ENCODE measurements at places on chromosomes 1 and 21.

DNA sequence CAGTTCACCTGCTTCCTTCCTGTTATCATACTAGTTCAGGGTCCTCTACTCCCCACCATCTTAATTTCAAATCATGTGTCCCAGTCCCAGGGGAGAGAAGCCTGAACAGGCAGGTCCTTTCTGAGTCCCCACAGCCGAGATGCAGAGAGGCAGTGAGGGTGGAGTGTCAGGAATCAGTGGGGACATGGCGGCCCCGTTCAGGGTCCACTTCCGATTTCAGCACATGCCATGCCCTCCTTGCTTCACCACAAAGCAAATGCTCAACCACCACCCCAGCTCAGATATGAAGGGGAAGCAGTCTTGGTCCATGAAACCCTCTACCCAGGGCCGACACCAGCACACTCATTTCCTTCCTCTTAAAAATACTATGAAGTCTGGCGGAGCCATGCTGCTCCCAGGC is 5.2 kb upstream of the SEMA4A start:
- no peak for DNase-seq

- peak; percentile 62 for DNase-seq
Observed at GRCh38 chr1:234533034-234533891, 54.3 kb upstream of the TARBP1 start.

DNA sequence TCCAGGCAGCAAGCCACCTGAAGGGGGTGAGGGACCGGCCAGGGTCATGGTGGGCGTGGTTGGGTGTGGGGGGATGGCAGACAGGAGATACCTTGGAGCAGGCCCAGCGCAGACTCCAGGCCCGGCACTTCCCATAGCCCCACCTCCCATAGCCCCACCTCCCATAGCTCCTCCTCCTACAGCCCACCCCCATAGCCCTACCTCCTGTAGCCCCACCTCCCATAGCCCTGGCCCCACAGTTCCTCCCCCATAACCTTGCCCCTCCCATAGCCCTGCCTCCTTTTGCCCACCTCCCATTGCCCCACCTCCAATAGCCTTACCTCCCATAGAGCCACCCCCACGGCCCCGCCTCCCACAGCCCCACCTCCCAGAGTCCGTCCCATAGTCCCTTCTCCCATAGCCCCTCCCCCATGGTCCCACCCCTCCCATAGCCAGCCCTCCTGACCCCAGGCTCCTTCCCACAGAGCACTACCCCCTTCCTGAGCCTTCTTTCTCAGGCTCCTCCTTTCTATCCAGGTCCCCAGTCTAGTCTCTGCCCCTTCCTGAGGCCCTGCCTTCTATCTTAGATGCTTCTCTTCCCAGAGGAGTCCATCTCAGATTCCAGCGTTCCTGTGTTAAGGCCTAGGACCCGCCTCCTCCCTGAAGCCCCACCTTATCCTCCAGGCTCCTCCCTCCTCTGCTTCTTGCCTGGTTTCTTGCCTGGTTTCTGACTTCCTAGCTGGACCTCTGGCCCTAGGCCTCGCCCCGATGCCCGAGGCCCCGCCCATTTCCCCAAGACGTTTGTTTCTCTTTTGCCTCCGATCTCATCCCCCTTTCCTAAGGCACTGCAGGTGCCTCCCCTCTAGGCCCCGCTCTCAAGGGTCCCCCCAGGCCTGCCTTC is 46.8 kb downstream of the PTPRU start:
- DNase-seq: no peak

- no peak for DNase-seq
Observed at GRCh38 chr1:87435484-87435883, 106.8 kb downstream of the LMO4 start.

GRCh38 chr1:153261281-153262069 is 2.0 kb downstream of the LORICRIN start:
- no peak for DNase-seq

GRCh38 chr1:51719146-51719545 is 102.3 kb downstream of the OSBPL9 start:
- DNase-seq: no peak

DNA sequence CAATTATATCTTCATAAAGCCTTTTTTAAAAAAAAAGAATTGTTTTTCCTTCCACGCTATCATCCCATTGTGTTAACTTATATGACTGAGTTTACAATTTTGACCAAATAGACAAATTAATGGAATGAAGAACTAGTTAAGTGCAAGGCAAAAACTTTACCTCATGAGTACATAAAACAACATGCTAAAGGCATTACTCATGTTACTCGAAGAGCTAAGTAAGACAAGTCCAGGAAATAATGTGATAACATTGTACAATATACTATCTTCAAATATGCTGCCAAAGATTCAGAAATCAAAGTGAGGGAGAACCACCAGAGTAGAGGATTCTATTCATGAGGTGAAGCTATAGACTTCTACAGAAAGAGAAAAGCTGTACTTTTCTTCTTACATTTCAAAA is 24.2 kb upstream of the DYNLT5 start:
- no peak for DNase-seq

DNA sequence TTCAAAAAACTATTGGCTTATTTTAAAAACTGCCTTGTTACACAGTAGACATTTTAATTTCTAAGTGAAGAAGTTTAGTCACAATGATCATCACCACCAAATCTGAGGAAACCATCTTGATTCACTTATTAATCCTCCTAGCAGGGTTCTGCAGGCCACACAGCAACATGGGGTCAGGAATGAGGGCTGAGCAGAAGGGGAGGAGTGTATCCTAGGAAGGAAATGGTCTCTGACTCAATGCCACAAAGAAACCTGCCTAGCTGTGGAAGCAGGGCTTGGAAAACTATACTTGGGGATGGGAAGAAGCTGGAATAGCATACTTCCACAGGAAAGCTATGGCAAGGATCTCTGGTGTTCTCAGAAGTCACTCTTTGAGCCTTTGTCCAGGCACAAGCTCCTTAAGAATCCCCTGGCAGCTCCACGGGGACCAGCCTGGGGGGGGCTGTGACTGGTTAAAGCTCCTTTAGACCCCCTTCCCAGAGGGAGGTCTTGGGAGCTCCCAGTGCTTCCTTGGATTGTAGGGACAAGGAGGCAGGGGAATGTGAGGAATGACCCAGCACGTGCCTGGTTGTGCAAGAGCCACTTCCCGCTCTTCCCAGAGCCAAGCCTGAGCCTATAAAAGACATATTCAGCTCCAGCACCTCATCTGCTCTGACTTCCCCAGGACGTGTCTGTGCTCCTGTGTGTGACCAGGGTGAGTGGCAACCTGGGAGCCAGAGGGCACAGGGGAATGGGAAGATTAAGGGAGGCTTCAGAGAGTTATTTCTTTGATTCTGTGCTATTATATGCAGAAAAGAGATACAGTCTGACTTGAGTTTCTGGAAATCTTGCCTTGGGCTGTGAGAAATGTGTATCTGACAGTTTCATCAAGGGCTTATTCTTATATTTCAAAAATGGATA is at the start of gene LCE2A:
TSS of gene LCE2A (plus strand) at position 645 of the 900 bp plus-strand sequence. CDS start 557 bp downstream, outside the sequence.
- DNase-seq: no peak

GRCh38 chr1:66778969-66779368 is 22.1 kb downstream of the INSL5 start:
- no peak for DNase-seq

DNA sequence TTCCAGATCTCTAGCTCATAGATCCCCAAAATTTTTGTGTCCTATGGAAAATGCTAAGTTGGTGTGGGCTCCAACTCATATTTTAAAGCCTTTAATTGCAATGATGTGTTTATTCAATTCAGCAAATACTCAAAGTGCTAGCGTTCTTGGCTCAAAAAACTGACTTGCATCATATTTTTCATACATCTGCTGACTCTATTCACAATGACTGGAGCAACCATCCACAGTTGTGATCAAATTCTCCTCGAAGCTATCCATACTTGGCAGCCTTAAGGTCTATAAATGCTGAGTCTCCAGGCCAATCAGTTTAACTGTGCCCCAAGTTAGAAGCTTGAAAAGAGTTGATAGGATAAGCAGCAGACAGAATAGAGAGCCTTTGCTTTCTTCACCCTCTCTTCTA is 2.9 kb upstream of the ATP1A1 start:
- no peak for DNase-seq

- DNase-seq: peak; percentile 98
Observed at GRCh38 chr1:229229721-229230139, 41.2 kb upstream of the RAB4A start.
